ENCODE measurements at places on chromosomes 4 and X.

- DNase-seq = no peak
These were observed 49.0 kb downstream of the CRMP1 start for GRCh38 chr4:5843573-5844530.

GRCh38 chr4:2286904-2287593, 25.1 kb upstream of the MXD4 start:
- no peak for DNase-seq

DNA sequence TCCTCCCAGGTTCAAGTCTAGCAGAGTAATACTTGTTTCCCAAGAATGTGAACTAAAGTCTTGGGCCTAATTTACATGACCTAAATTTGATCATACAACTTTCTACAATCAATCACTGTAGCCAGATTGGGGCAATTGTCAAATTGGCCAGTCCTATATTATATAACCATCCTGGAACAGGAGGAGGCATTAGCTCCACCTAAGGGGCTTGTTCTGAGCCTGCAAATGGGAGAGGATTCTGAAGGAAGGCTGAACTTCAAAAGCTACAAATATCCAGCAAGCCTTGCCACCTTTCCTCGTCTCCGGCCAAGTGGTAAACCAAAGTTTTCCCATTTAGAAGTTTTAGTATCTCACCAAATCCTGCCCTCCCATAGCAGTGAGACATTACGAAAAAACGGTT, 1289.6 kb upstream of the TENM3 start:
- DNase-seq = no peak

- no peak for DNase-seq
These were observed 130.1 kb downstream of the EGF start for GRCh38 chr4:110042545-110043517.

DNA sequence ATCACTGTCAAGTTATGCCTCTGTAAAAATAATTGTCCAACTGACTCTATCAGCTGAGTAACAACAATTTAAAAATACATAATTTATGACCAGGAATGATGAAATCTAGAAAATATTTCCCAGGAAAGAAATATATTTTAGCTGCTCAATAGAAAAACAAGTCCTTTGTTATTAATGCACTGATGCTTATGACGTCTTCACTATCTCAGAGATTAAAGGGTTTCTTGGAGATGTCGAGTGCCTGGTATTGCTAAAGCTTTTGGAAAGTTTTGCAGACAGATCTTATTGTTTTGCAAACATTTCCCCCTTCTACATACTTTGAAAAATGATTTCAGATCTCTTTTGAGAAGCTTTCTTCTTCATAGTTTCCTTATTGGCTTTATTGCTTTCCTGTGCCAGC, 154.6 kb upstream of the RPS6KA3 start:
- no peak for DNase-seq

DNA sequence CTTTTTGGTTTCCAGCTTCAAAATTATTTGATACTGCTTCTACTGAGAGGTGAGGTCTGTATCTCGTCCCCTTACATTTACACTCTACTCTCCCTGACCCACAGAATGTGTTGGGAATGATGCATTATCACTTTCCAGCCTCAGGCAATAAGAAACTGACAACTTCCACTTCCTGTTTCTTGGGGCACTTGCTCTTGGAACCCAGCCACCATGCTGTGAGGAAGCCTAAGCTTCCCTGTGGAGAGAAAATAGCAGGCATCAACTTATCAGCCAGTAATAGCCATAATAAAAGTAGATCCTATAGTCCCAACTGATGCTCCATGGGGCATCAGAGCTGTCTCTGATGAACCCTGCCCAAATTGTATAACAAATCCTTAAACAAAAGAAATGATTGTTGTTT, 32.6 kb downstream of the RELL1 start:
- DNase-seq = no peak

DNA sequence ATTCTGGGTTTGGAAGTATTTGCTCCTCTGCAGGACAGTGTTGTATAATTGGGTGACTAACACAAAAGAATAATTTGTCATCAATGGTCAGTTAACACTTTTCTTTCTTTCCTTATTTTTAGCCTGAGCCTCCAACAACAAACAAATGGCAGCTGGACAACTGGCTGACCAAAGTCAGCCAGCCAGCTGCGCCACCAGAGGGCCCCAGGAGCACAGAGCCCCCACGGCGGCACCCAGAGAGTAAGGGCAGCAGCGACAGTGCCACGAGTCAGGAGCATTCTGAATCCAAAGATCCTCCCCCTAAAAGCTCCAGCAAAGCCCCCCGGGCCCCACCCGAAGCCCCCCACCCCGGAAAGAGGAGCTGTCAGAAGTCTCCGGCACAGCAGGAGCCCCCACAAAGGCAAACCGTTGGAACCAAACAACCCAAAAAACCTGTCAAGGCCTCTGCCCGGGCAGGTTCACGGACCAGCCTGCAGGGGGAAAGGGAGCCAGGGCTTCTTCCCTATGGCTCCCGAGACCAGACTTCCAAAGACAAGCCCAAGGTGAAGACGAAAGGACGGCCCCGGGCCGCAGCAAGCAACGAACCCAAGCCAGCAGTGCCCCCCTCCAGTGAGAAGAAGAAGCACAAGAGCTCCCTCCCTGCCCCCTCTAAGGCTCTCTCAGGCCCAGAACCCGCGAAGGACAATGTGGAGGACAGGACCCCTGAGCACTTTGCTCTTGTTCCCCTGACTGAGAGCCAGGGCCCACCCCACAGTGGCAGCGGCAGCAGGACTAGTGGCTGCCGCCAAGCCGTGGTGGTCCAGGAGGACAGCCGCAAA, 106.0 kb downstream of the KLHL8 start:
- no peak for DNase-seq

GRCh38 chrX:16914058-16914457, 32.4 kb upstream of the REPS2 start:
- DNase-seq = no peak

- DNase-seq = no peak
These were observed 137.9 kb downstream of the SLC7A11 start for GRCh38 chr4:138104284-138104680.

- DNase-seq = peak; percentile 68
These were observed 367.5 kb upstream of the CTSO start for GRCh38 chr4:156321203-156321602.

- DNase-seq = no peak
These were observed 140.4 kb downstream of the MID1IP1 start for GRCh38 chrX:38941675-38942074.

DNA sequence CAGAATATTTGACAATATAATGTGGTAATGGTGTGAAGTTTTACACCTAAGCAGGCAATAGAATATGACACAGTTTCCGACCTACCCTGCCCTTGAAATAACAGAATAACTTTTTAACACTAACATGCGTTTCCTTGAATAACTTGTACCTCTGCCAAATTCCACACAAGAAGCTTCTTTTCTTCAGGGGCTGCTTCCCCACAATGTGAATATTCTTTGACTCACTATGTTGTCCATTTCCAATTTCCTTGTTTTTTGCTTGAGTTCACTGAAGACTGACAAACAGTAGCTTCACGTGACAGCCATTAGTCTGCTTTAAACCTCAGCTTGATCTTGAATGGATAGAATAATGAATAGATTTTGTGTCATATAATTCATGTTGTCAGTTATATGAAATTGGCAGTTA, 14.3 kb downstream of the SHROOM3 start:
- DNase-seq = no peak

- DNase-seq = no peak
These were observed 29.4 kb downstream of the EVC2 start for GRCh38 chr4:5678977-5679376.

- no peak for DNase-seq
These were observed 22.4 kb upstream of the XAGE2 start for GRCh38 chrX:52346174-52347165.

DNA sequence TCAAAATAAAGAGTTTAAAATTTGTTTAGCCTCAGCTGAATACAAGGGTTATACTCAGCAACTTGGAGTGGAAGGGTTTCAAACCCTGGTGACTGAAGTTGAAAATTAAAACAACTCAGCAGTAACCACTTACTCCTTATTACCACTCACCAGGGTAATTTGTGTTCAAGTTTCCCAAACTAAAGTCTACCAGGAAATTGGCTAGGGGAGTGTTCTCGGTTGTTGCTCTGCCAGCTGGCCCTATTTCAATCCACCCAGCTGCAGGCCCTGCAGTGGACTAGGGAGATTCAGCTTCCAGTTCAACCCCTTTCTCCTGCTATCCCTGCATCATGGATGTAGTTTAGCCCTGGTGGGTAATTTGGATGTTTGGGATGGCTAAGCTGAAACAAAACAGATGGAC, 37.8 kb upstream of the EXOC1L start:
- no peak for DNase-seq

DNA sequence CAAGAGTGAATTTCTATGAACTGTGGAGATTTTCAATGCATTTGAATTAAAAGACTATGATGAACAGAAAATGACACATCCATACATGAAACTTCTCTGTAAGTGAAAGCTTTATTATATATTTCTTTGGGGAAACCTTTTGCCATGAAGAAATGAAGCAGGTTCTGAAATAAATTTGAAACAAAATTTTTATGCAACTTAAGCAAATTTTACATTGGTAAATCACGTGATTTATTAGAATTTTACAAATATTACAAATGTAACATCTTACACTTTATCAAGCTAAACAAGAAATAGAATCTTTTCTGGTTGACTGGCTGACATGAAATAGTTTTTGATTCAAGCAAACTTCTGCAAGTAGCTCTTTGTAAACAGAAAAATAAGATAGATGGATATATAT, 131.2 kb downstream of the IL1RAPL1 start:
- DNase-seq = no peak

DNA sequence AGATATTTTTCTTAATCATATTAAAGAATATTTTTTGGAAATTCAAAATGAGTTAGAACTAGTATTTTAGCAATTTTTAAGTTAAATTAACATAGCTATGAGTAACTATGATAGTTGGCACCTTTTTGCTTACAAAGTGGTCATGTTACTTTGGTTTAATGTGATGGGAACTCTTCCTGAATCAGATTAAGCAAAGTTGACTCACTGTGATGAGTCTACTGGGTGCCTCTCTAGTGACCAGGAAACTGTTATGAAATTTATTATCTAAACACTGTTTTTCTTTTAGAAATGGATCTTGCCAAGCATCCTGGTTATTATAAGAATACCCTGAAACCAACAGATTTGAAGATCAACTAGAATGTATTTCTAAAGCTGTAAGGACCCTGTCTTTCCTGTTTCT, 985.8 kb downstream of the TRAM1L1 start:
- no peak for DNase-seq

DNA sequence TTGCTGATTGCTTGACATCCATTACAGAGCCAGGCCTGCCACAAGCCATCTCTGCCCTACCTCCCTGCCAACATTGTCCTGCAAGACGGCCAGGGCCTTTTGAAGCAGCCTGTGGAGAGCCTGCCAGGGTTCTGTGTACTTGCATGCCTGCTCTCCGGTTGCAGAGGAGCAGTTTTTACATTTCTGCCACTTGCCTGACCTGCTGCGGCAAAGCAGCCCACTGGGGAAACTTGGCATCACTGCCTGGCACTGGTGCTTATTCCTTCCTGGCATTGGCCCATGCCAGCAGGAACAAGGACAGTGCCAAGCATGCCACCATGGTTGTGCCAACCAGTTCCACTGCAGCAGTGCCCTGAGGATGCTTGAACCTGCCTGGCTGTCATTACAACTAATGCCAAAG, 167.1 kb downstream of the NHS start:
- no peak for DNase-seq

- no peak for DNase-seq
These were observed 427.7 kb upstream of the MAGEB2 start for GRCh38 chrX:29787656-29788055.

GRCh38 chr4:137700751-137701150, 168.5 kb upstream of the PCDH18 start:
- DNase-seq = no peak

- no peak for DNase-seq
These were observed 53.8 kb upstream of the HGFAC start for GRCh38 chr4:3387943-3388361.

- DNase-seq = no peak
These were observed 104.8 kb upstream of the ENPEP start for GRCh38 chr4:110371016-110371770.

DNA sequence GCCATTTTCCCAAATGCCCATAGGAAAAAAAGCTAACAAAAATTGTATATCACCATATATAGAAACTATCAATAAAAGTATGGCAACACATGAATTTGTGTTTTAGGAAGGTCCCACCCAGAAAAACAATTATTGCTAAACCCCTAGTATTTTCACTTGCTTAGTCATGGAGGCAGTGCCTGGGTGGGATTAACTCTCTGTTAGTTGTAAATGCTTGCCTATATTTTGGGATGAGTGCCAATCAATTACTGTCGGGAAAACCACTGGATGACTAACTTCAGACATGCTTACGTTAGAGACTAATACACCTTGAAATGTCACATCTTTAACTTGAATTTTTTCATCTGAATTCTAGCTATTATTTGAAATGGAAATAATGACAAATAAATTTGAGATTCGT, 33.9 kb downstream of the TMPRSS11A start:
- peak; percentile 51 for DNase-seq

DNA sequence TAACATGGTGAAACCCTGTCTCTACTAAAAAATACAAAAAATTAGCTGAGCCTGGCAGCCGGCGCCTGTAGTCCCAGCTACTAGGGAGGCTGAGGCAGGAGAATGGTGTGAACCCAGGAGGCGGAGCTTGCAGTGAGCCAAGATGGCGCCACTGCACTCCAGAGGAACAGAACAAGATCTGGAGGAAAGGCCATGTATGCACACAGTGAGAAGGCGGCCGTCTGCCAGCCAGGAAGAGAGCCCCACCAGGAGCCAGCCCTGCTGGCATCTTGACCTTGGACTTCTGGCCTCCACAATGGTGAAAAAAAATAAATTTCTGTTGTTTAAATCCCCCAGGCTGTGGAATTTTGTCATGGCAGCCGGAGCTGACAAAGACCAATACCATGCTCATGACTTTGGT, 28.2 kb upstream of the MSX1 start:
- DNase-seq = no peak

GRCh38 chr4:114109776-114110175, 130.3 kb upstream of the ARSJ start:
- DNase-seq = no peak

DNA sequence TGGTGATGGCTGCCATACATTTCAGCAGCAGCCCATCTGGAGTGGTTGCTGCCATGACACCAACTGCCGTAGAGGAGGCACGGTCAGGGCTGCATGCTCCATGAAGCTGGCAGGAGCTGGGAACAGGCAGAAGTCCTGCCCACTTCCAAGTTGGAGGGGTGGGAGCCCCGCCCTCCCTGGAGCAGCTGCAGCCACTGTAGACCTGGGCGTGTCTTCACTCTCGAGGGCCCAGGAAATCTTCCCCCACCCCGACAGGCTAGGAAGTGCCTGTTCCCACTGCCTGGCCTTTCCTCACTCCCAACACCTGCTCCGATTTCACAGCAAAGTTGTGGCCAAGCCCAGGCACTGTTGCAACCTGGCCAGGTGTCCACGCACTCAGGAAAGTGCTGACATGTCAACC, 42.3 kb downstream of the NALF2 start:
- no peak for DNase-seq

- no peak for DNase-seq
These were observed 3.3 kb upstream of the ERAS start for GRCh38 chrX:48823053-48823452.
